ENCODE measurements at places on chromosomes 6 and 20.

- no peak for DNase-seq
Observed at GRCh38 chr6:54817236-54817635, 29.3 kb upstream of the FAM83B start.

DNA sequence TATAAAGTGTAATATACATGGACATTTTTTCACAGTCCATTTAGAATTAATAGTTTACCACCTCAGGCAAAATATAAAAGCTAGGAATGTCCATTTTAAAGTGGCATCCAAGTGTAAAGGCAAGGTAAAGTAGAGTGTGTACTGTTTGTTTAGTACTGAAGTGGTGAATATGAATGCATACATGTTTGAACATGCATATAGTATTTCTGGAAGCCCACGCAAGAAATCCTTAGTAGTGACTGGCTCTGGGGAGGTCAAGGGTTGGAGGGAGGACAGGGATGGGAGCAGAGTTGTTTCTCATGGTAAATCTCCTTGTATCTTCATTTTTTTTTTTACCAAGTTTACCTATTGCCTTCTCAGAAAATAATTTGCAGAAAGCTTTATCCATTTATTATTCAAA is 129.2 kb downstream of the UNC5CL start:
- no peak for DNase-seq

GRCh38 chr20:17562804-17563305 is 7.0 kb upstream of the DSTN start:
- no peak for DNase-seq

GRCh38 chr20:51570739-51571459 is 28.4 kb upstream of the NFATC2 start:
- DNase-seq, result no peak

- no peak for DNase-seq
Observed at GRCh38 chr6:43738267-43738676, 31.7 kb upstream of the VEGFA start.

DNA sequence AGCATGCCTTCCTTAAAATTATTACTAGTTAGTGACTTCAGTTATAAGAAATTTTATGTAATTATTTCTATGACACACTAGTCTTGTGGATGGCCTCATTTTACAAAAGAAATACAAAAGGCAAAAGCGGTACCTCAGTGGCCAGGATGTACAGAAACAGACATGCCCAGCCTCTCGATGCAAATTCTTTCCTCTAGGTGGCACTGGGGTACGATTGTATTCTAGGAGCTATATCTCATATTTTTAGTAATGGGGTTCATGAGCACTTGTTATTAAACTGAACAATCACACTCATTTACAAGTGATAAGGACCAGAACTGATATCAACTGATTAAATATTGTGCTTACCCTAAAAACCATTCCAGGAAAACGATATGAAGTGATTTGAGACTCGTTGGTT is 59.8 kb downstream of the SOD2 start:
- DNase-seq, result no peak

GRCh38 chr20:53611449-53611894 is 17.8 kb upstream of the ZNF217 start:
- DNase-seq, result peak; percentile 41

- no peak for DNase-seq
Observed at GRCh38 chr20:36491901-36492617, 49.3 kb upstream of the MYL9 start.

- no peak for DNase-seq
Observed at GRCh38 chr20:23520185-23520584, 29.3 kb downstream of the CST8 start.

- DNase-seq, result no peak
Observed at GRCh38 chr6:167576050-167576741, 250.5 kb upstream of the AFDN start.

GRCh38 chr20:2707353-2708072 is 14.9 kb downstream of the EBF4 start:
- DNase-seq, result no peak

DNA sequence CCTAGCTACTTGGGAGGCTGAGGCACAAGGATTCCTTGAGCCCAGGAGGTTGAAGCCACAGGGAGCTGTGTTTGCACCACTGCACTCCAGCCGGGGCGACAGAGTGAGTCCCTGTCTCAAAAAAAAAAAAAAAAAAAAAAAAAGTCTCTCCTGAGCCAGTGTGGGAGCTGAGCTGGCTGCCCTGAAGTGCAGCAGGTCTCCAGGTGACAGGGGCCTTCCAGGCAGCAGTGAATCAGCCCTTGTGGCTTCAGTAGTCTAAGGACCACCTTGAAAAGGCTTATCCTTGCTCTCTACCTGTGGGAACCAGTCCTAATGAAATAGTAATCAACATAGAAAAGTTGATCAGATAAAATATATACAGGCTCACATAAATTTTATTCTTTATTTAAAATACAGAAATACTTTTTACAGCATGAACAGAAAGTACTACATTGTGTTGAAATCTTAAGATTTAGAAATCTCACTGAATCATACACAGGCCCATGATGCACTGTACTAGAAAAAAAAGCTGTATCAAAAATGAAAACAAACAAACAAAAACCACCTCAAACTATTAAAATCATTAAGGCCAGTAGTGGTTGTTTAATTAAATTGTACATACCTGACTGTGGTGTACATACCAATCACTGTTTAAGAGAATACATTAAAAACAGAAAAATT is 128.9 kb downstream of the SCML4 start:
- DNase-seq, result no peak

GRCh38 chr20:50625986-50626677 is 65.2 kb downstream of the RIPOR3 start:
- no peak for DNase-seq
